SHP77 (cell line): ENCODE measurements at places on chromosomes 11 and 22.

DNA sequence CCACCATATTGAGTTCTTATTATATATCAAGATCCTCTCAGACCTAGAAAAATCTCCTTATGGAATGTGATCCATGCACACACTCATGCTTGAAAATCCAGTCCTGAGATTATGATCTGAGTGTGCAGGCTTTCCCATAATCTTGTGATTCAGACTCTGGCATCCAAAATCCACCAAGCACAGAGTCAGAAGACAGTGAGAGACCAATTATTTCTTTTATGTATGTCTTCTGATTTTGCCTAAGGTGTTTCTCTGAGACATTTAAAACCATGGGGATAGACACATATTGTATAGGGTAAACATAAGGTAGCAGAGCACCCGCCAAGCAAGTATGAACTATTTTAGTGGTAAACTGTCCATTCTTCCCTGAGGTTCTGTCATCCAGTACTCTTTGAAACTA lies 52.0 kb upstream of the MMP13 start:
- DNase-seq = no peak

DNA sequence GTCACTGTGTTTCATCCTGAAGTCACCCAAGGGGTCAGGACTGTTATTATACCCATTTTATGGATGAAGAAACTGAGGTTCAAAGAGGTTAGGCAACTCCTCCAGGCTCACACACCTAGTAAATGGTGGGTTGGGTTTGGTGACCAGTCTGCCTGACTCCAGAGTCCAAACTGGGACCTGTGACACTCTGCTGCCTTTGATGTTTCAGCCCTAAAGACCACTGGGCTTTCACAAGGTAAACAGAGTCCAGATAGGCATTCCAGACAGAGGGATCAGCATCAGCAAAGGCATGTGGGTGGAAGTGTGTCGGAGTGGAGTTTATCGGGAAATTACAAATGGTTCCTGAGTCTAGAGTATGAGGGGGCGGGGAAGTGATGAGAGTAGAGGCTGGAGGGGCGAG lies 38.5 kb downstream of the MICAL2 start:
- DNase-seq = no peak

- no peak for DNase-seq
Observed at GRCh38 chr11:13927481-13927880, 35.0 kb upstream of the SPON1 start.

DNA sequence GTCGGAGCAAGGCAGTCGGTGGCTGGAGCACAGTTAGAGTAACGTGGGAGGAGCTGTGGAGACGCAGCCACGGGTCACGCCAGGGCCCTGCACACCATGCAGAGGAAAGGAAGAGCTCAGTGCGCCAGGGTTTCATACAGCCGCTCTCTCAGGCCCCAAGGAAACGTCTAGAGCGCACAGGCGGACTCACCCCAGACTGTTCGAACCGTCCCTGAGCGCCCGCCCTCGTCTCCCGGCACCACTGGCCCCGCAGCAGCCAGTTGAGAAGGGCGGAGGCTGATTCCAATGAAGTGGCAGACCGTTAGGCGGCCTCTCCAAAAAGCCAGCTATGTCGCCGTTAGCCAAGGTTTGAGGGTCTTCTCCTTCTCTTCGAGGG lies 483 bp upstream of the HYLS1 start:
- DNase-seq = no peak

DNA sequence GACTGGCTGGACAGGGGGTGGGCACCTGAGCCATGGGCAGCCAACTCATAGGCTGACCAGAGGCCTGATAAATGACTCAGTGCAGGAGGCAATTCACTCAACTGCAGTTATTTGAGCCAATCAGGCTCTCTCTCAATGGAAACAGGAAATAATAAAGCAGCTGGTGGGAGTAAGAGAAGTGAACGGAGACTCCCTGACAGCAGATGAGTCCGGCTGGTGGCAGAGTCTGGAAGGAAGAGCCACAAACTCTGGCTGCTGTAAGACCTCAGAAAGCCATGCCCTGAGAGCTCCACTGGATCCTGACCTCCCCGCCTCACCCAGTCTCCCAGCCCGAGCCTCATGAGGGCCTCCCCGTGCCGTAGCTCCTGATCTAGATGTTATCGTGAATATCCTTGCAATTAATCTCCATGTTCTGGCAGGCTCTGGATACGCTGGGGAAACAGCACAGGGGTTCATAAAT lies 69.8 kb downstream of the TRIM29 start:
- DNase-seq = no peak

DNA sequence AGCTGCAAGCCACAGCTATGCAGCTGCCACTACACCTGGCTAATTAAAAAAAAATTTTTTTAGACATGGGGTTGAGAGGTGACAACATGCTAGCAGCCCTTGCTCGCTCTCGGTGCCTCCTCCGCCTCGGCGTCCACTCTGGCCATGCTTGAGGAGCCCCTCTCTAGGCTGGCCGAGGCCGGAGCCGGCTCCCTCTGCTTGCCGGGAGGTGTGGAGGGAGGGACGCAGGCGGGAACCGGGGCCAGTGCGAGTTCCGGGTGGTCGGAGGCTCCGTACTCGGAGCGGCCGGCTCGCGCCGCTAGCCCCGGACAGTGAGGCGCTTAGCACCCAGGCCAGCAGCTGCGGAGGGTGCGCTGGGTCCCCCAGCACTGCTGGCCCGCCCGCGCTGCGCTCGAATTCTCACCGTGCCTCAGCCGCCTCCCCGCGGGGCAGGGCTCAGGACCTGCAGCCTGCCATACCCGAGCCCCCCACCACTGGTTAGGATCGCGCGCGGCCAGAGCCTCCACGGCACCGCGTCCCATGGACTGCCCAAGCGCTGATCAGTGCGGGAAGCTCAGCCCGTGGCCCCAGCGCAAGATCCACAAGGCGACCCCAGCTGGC lies 10.7 kb downstream of the MYO18B start:
- DNase-seq = no peak

GRCh38 chr11:123745764-123746451 lies 4.4 kb upstream of the ZNF202 start:
- no peak for DNase-seq

GRCh38 chr11:59545179-59546020 lies 34.1 kb downstream of the OR4D9 start:
- DNase-seq = no peak

- DNase-seq = no peak
Observed at GRCh38 chr11:31640611-31641010, 131.0 kb downstream of the ELP4 start.

- DNase-seq = no peak
Observed at GRCh38 chr11:57484141-57484710, 23.9 kb downstream of the RTN4RL2 start.

GRCh38 chr11:67656278-67656922 lies 5.9 kb upstream of the ACY3 start:
- DNase-seq = no peak

DNA sequence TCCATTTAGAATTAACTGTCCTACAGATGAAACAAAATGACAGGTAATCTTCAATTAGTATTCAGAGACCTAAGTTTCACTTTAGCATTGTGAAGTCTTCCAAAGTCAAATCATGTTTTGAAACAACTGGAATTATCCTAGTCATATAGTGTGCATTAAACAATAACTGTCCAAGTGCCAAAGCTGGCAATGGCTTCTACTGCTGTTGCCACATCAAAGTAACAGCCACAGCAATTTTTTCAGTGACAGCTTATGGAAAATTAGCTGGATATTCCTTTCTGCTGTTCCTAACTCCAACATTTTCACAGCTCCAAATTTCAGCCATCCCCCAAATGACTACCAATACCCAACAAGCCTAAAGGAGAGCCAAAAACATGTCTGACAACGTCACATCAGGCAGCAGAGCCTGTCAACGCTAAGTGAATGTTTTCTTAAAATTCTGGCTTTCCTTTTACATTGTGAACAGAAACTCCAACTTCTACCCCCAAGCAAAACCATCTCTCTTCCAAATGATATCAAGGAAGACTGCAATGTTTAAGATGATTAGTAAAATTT lies 45.3 kb upstream of the CCDC34 start:
- DNase-seq = no peak

- DNase-seq = no peak
Observed at GRCh38 chr11:16032974-16033373, 323.4 kb downstream of the SOX6 start.

- DNase-seq = no peak
Observed at GRCh38 chr11:70532731-70533130, 134.4 kb downstream of the CTTN start.

DNA sequence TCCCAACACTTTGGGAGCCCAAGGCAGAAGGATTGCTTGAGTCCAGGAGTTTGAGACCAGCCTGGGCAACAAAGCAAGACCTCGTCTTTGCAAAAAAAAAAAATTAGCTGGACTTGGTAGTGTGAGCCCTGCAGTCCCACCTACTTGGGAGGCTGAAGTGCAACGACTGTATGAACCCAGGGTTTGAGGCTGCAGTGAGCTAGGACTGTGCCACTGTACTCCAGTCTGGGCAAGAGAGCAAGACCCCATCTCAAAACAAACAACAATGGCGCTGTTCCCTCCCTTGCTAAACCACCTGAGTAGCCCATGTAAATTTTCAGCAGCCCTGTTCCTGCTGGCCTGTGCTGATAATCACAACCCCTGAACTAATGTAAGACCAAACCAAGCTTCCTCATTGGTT lies 3.1 kb downstream of the LAMTOR1 start:
- DNase-seq = no peak

DNA sequence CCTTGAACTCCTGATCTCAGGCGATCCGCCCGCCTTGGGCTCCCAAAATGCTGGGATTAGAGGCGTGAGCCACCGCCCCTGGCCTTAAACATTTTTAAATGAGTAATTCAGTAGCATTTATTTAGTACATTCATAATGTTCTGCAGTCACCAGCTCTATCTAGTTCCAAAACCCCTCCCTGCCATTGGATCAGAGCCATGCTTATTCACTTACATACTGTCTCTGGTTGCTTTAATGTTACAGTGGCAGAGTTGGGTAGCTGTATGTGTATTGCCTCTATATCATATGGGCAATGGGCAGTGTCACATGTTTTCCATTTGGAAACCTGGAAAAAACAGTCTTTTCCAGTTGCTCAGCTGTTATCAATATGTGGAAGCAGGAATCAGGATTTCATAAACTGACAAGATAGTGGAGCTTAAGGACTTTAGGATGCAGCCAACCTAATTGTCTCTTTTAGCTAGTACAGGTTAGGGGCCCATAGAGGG lies 10.5 kb downstream of the COA4 start:
- DNase-seq = no peak

GRCh38 chr22:17853073-17853472 lies 78.8 kb upstream of the BID start:
- DNase-seq = no peak

DNA sequence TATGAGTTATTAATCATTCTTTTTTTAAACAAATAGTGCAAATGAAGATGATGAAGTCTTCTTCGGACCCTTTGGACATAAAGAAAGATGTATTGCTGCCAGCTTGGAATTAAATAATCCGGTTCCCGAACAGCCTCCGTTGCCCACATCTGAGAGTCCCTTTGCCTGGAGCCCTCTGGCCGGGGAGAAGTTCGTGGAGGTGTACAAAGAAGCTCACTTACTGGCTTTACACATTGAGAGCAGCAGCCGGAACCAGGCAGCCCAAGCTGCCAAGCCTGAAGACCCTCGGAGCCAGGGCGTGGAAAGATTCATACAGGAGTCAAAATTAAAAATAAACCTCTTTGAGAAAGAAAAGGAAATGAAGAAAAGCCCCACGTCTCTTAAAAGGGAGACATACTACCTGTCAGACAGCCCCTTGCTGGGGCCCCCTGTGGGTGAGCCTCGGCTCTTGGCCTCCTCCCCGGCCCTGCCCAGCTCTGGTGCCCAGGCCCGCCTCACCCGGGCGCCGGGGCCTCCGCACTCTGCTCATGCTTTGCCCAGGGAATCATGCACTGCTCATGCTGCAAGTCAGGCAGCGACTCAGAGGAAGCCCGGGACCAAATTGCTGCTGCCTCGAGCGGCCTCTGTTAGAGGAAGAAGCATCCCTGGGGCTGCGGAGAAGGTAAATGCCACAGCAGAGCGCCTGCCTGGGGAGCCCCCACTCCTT lies 11.8 kb downstream of the GTSE1 start:
- DNase-seq = no peak

GRCh38 chr11:119381181-119381988 lies at the start of gene USP2:
TSS of gene USP2 (minus strand) at chr11:119381690. CDS start at chr11:119373480, 8,210 bp downstream.
- DNase-seq = peak; percentile 91

DNA sequence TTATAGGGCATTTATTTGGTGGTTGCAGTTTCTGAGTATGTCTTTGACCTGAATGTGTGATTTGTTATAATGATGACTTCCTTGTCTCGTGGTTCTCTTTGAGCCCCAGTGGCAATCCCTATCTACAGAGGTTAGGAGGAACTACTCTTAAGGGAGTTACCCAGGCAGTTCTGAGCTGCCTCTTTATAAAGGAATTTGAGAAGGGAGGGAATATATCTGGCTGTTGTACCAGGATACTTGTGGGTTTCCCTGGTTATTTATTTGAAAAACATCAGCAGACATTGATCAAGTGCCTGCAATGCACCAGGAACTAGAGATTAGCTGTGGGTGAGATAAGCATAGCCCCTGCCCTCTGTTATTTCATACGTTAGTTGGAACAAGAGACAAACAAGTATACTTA lies 243.5 kb upstream of the ARHGAP20 start:
- no peak for DNase-seq

GRCh38 chr11:29750392-29750791 lies 266.4 kb downstream of the KCNA4 start:
- DNase-seq = no peak

GRCh38 chr22:50304528-50305392 lies 2.7 kb downstream of the PLXNB2 start:
- no peak for DNase-seq

- DNase-seq = no peak
Observed at GRCh38 chr11:105297463-105297862, 157.9 kb upstream of the CARD18 start.

DNA sequence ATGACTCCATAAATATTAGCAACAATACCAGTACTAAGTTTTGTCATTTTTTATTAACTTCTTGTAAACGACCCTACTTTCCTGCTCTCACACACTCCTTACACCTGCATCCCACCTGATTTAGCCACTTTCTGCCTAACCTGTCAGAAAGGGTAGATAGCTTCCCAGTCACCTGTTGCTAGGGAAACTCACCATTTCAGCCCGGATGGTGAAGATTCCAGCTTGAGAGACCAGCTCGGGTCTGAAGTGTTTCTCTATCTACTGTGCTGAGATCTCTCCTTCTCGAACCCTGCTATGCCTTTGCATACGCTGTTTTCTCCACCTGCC lies at the start of gene PARVG:
TSS of gene PARVG (plus strand) at position 220 of the 327 bp plus-strand sequence. CDS start 2,405 bp downstream, outside the sequence.
- no peak for DNase-seq

- DNase-seq = peak; percentile 93
Observed at GRCh38 chr22:38924347-38924952, 33.0 kb upstream of the APOBEC3A start.
